Colonic mucosa (tissue), 4 donors: ENCODE measurements at places on chromosomes 3 and 15. TPM values are rescaled to one million over a fixed set of nuclear protein-coding genes. Genes with fewer than 3 reads are reported as not detected.

TICRR gene
- 14.6 TPM for total RNA-seq

THRB gene
- 23.3 TPM for total RNA-seq

DNA sequence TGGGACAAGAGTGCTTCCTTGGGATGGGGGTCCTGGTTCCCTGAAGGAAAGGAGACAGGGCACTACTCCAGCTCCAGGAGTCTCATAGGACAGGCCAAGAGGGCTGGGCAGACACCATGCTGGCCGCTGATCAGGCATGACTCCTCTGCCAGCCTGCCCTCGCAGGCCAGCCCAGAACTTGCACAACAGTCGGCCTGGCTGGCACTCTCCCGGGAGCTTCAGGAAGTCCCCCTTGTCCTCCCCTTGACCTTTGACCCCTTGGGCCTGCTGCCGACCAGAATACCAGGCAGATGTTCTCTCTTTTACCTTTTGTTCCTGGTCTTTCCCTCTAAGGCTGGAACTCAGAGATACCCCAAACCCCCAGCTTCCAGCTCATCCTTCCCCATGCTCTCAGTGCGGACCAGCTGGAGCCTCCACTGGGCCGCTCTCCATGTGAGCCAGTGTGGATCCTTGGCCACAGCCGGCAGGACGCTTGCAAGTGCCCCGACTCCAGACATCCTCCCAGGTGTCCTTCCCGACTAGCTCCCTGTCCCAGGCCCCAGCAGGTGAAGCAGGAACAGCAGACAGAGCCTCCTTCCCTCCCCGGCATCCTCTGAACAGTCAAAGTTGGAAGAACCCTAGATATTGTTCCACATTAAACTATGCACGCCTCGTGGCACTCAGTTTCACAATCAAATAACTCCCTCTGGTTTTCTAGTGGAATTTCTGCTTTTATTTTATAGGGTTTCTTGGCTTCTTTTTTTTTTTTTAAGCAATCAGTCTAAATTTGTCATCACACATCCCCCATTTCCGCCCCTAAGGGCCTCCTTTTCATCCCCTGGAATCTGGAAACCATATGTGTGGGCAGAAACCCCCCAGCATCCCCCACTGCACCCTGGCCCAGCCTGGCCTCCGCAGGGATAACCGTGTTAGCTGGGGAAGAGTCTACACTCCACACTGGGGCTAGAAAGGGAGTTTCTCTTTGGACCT, 15.7 kb downstream of the VPS18 start:
- no peak for DNase-seq

DNA sequence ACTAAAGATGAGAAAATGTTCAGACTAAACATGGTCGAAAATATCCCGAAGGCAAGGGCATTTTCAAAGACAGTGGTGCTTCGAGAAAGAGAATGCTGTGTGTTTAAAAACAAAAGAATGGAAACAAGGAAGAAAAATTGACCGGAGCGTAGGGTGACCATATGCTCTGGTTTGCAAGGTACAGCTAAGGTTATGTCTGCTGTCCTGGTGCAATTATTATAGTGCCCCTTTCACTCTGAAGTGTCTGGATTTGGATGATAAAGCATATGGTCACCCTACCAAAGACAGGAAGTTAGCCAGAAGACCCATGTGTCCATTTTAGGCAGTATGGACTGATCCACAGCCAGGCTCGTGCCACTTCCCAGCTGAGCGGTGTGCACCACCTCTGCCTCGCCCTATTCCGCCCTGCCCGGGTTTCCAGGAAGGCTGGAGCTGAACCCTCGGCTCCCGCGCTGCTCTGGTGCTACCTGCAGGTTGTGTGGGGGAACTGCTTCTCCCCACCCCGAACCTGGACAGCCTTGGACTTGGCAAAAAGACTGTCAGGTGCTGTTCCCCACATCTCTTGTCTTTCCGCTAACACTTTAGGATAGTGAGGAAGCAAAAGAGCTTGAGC, 25.2 kb downstream of the GOLGA6D start:
- DNase-seq = peak; percentile 78

ITIH1 gene
- total RNA-seq = 0.91 TPM

- no peak for DNase-seq
Observed at GRCh38 chr3:4864503-4864902, 114.7 kb upstream of the BHLHE40 start.

GRCh38 chr3:27031476-27031875, 337.7 kb downstream of the NEK10 start:
- DNase-seq = no peak

PTX3 gene
- total RNA-seq = 1.0 TPM

CADM2 gene
- 2.8 TPM for total RNA-seq

DNA sequence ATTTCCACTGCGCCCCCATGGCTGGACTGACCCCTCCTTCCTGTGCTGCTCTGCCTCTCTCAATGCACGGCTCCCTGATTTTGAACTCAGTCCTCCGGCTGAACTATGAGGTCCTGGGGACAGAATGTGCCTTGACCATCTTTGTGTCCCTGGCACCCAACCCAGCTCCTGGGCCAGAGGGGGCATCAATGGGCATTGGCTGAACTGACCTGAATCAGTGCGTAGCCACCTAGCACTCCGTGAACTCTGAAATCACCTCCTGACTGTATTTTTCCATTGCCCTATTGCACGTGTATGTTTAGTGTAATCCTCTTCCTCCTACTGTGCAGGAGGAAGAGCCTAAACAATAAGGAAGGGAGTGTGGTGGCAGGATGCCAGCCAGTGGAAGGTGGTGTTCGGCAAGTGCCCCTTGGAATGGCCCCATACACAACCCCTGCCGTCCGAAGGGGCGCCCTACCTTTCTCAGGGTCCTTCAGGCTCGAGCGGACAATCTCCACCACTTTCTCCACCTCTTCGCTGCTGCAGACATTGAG, 33.5 kb downstream of the BDH1 start:
- DNase-seq = peak; percentile 91

IGSF11 gene
- 0.50 TPM for total RNA-seq

- DNase-seq = no peak
Observed at GRCh38 chr15:78350058-78350457, 9.9 kb downstream of the CRABP1 start.

GRCh38 chr15:79858469-79858868, 38.3 kb downstream of the MTHFS start:
- no peak for DNase-seq

CCDC80 gene
- total RNA-seq = 36.6 TPM

DNA sequence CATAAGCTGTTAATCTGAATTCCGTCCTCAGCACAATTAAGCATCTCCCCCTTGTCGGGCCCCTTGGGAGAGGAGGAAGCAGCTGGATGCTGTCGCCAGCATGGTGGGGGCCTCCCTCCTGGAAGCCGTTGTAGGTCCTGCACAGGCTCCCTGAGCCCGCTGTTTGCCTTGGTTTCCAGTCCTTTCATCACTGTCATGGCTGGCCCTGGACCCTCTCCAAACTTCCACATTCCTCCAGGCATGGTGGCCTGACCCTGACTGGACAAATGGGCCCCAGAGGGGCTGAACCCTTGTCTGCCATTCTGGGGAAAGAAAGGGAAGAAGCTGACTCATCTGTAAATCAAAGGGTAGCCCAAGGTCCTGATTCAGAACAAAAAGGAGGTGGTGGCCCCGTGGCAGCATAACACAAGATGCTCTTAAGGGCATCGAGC, 300.5 kb upstream of the LRRFIP2 start:
- no peak for DNase-seq

- DNase-seq = no peak
Observed at GRCh38 chr3:196636369-196637349, 2.8 kb upstream of the NRROS start.

- no peak for DNase-seq
Observed at GRCh38 chr3:139430493-139430892, 41.0 kb upstream of the COPB2 start.

SEMA7A gene
- 1.8 TPM for total RNA-seq

NGLY1 gene
- 50.3 TPM for total RNA-seq

DNA sequence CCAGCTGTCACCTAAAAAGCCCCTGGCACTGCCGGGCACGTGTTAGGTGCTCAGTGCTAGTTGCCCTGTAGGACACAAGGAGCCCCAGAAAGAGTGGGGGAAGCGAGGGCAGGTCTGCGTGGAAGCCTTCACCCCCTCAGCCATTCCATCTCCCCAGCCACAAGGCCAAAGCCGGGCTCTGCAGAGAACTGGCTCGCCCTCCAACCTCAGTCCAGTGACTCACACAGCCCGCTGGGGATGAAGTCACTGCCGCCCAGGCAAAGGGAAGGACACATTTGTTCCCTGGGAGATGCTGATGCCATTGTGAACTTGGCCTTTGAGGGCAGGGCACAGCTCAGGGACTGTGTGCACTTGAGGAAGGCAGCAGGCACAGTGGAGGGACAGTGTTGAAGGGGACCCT, 48.1 kb downstream of the IQSEC1 start:
- DNase-seq = no peak

DNA sequence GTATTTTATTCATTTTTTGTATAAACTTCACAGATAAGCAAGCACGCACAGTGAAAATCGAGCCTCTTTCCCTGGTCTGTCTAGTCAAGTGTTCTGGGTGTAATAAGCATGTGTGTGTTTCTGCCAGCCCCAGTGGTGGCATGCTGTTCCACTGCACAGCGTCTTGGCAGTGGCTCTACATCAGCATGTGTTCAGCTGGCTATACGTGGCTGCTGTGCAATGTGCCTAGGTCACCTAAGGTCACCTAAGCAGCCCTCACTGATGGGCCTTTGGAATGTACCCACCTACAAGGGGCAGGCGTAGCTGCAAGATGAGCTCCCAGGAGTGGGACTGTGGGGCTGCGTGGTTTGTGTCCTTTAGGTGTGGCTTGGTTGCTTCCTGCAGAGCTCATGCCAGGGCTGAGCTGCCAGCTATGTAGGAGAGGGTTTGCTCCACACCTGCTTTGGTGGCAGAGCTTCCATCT, 4.9 kb downstream of the LIMD1 start:
- DNase-seq = peak; percentile 60

DNA sequence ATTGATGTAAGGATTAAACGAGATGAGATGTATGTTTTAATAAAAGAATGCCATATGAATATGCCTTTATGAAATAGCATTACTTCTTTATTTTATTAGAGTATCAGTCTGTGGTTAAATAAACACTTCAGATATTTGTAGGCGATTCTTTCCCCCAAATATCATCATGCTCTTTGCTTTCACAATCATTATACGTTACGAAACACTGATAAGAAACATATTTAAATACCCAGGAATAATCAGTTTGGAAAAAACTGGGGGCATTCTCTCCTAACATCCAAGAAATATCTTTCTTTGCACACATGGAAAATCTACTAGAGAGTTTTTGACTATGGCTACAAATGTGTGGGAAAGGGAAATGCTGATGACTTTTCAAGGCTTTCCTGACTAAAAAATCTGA, 4.4 kb upstream of the PLAAT1 start:
- no peak for DNase-seq

DNA sequence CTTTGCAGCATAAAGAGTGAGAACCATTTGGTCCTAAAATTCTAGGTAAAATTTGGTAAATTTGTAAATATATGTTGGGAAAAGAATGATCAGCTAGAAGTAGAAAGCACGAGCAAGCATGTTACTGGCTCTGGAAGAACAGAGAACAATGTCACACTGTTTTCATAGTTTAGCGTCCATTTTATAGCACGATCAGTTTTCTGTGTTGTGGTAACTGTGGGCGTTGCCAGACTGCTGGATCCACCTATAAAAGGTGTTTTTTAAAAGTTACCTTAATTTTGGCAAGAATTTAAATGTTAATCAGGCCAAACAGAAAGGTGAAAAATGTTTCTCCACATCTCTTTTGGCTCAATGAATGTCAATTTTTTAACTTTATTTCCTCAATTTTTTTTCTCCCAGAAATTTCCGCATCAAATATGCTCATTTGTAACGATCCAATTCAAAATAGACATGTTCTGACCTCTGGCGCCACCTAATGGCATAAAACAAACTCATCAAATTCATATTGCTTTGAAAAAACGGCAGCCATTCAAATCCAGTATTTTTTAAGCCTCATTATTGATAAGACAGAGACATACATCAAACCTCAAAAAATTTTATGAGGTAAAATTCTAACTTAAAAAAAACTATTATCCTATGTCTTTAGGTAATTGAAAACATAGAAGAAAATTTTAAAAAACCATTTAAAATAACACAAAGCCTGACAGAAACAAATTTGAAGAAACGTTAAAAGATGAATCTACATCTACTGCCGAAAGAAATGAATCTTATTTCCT, 5.5 kb upstream of the GP5 start:
- DNase-seq = peak; percentile 72

CSPG5 gene
- 0.74 TPM for total RNA-seq
